NAMALWA (cell line): ENCODE measurements at places on chromosomes 4 and X.

DNA sequence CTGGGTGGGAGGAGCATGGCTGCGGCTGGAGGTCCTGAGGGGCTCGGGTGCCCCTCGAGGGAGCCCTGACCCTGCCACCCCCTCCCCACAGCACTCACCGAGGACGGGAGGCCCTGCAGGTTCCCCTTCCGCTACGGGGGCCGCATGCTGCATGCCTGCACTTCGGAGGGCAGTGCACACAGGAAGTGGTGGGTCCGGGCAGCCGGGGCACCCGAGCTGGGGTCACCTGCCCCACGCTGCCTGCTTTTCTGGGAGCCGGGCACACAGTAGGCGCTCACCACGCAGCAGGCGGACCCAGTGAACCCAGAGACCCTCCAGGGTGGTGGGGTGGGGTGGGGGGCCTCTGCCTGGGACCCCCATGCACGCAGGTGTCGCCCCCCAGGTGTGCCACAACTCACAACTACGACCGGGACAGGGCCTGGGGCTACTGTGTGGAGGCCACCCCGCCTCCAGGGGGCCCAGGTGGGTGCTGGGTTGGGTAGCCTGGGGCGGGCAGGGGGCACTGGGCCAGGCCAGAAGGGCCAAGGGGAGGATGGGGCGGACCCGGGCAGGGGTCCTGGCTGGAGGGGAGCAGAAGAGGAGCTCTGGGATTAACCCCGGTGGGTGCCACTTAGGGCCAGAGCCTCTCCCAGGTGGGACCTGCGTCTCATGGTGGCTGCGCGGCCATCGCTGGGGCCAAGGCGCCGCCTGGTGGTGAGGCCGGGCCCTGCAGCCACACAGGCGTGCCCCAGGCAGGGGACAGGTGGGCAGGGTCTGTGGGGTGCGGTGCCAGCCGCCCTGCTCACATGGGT, 1.4 kb downstream of the HGFAC start:
- peak; percentile 75 for DNase-seq

DNA sequence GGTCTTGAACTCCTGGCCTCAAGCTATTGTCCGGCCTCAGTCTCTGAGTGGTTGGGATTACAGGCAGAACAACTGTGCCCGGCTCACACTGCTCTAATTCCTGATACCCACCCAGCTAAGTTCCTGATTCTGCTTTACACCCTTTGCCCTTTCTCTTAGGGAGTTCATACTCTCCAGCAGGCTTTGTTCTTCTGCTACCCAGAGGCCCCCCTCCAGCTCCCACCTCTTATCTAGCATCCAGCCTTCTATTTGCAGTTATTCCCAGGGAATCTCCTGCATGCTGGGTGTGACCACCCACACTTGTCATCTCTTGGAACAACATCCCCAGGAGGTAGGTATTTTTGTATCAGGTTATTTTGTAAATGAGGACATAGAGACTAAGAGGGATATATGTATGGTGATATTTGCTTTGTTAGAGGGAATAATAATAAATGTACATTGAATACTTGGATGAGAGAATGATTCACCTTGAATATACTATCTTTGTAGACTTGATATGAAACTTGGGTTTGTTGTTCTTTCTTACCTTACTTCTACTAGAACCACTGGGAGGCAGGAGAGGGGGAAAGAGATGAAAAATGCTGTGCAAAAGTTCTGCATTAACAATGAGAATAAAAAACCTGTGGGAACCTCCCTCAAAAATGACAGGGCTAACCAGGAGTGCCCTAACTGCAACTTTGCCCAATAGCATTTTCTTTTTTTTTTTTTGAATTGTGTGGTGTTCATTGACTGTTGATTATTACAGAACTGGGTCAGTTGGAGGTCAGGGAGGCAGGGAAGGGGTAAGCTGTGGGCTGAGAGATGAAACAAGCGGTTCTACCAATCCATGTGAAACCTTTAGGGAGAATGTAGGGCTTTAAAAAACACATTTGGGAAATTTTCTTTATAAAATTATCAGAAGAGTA, 157.4 kb downstream of the SPRY1 start:
- DNase-seq = no peak

- DNase-seq = peak; percentile 47
Observed at GRCh38 chr4:110196206-110196870, 2.1 kb downstream of the ELOVL6 start.

DNA sequence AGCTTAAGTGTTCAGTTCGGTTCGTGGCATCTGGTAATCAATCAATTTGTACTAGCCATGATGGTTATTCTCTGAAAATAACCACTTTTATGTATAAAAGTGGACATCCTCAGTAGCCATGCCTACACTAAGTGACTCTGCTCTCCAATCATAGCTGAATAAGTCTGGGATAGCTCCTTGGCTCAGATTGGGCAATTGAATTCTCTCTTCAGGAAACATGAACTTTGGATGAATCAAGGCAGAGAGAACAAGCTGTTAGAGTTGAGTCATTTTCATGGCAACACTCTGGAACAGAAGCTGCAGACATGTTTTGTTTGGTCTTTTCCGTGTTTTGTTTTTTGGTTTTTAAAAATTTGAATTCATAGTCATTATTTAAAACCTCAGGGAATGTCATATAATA, 66.8 kb upstream of the TMEM164 start:
- DNase-seq = no peak

DNA sequence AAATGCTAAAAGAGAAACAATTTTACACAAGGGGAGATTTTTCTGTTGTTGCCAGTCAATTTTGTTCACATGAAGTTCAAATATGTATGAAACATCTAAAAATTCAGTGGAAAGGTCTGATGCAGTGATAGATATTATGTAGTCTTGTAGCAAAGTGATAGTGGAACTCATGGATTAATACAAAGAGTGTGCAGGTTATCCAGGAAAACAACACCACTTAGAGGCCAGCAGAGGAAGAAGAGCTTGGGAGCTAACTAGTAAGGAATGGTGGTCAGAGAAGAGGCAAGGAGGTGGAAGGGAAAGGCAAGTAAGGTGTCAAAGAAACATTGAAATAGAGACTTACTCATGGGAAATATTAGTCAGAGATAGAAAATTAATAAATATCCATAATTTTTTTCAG, 395.6 kb downstream of the MAPK10 start:
- no peak for DNase-seq

- DNase-seq = no peak
Observed at GRCh38 chr4:54647070-54647469, 10.7 kb upstream of the KIT start.

DNA sequence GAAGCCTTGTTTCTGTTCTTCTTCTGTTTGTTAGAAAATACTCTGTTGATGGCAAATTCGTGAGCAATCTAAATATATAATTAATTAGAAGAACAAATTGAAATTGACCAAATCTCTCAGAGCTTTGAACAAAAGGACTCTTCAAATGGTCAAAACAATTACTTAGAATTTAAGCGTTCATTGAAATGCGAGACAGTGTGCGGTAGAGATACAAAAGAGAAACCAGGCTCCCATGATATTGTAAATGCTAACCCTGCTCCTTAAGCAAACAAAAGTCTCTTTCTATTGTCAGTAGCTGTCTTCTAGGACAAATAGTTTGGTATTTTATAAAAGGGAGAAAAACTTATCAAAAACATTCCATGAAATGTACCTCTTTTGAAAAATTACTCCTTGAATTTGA, 453.4 kb upstream of the MAGEB2 start:
- no peak for DNase-seq

GRCh38 chr4:24404281-24404680, 180.1 kb downstream of the DHX15 start:
- DNase-seq = no peak

DNA sequence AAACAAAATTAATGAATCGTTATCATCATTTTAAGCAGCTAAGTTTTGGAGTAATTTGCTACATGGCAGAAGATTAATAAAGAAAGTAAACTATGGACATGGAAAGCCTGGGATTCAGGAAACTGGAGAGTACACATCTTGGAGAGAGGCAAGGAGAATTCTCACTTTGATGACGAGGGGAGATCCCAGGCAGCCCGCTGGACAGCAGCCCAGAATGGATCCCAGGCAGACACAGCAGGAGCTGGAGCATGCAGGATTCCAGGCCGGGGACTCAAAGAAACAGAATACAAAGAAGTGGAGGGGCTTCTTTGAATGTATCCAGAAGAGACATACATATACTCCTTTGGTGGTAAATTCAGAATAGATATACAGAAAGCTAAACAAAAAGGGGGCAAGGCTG, 118.0 kb upstream of the ATP6AP2 start:
- no peak for DNase-seq

GRCh38 chr4:113170805-113171468, 121.5 kb downstream of the ANK2 start:
- DNase-seq = no peak

DNA sequence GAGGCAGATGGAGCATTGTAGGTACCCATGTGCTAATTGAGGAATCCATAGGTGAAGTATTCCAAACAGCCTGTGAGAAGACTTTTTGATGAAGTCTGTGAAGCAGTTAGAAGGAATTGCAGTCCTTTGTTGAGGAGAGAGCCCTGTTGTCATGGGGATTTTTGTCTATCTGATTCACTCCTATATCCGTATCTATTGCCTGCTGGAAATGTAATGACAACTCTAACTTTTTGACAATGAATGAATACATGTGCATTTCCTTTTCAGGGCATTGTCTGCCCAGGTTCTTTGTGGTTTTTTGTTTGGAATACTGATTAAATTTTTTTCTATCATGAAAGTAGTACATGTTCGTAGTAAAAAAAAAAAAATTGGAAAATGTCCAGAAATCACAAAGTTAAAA, 31.1 kb downstream of the STK32B start:
- no peak for DNase-seq

DNA sequence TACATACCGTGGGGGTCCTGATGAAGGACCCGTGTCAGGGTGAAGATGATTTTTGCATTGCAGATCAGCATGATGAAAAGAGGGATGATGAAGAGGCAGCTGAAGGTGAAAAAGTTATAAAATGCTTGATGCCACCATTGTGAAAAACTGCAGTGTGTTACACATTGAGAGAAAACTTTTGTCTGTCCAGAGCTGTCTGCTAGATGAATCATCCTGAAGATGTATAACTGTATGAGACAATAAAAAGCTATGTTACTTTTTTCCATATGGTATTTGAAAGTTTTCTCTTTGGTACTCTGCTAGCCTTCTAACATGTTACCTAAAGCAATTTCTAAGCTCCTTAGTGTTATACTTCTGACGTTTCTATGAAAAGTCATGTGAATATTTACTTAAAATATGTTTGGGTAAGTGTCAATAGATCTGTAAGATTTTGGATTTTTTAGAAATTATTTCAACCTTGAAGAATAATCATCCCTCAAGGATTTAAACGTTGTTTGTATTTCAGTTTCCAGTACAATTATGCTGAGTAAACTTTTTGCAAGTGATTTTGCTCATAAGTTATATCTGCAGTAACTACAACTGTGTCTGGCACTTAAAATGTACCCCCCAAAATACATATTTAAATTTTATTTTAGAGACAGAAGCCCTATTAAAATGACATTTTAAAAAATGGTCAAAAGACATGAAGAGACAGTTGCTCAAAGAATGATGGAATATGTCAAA, 9.5 kb downstream of the GNRHR start:
- no peak for DNase-seq

DNA sequence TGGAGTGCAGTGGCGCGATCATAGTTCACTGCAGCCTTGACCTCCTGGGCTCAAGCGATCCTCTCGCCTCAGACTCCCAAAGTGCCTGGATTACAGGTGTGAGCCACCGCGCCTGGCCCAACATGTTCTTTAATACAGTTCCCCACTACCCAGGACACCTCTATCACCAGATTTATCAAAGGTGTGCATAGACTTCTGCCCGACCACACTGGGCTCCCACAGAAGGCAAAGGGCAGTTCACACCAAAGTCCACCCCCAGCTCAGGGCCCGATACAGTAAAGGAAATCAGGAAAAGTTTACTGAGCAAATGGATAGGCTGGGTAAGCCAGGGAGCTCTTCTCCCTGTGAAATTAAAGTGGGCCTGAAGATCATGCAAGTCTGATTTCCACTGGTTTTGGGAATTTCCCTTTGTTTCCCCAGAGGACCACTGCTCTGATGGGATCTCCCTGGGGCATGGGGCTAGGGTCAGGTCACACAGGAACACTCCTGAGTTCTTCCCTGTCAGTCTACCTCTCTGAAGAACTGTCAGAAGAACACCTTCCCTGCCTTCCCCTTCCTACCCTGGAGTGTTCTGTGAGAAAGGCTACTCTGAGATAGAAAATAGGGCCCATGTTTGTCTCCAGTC, 17.7 kb upstream of the PIM2 start:
- no peak for DNase-seq

DNA sequence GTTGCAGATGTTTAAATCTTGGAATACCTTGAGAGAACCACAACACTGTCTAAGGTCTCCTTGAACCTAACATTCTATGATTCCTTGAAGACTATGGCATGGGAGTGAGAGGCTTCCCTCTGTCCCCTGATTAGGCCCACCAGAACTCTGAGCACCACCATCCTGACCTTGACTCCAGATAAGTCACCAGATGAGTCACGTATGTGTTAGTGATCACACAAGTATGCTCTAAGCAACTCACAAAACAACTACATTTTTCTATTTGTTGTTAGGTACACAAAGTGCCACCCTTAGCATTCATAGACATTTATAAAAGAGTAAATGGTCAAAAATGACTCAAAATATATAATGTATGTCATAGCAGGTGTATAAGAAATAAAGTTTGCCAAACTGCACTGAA, 252.9 kb upstream of the CXXC4 start:
- no peak for DNase-seq

DNA sequence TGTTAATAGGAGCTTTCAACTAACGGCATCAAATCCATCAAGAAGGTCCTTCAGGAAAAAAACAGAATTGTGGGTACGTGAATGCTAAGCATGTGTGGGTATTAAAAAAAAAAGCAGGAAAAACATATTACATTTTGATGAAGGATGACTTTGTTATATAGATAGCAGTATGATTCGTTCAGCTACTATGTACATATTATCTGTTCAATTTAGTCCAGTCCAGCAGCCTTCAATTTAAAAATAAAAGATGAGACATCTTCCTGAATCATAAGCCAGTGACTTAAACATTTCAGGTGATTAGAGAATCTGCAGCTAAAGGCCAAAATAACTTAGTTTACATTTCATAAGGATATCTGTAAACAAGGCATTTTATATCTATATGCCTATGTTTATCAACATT, 63.4 kb downstream of the LCORL start:
- DNase-seq = no peak

DNA sequence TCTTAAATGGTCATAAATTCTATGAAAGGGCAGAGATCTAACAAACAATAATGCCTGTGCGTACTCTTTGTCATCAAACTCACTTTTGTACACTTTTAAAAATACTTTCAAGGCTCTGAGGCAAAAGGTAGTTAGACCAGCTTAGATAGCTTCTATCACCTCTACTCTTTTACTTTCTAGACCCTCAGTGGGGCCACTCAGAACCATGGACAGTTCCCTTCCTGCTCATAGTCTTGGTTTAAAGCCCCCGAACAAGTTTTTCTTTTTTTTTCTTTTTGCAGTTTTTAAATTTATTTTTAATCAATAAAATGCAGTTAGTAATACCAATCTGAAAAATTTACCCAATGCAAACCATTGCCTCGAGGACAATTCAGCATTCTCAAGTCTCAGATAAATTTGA, 460.5 kb upstream of the CNKSR2 start:
- DNase-seq = peak; percentile 1

GRCh38 chrX:15723887-15724517, 14.1 kb upstream of the CA5B start:
- no peak for DNase-seq

GRCh38 chrX:154776753-154777152, 14.1 kb downstream of the DKC1 start:
- no peak for DNase-seq
